SJCRH30 (cell line): ENCODE measurements at places on chromosomes 2 and 18. TPM values are rescaled to one million over a fixed set of nuclear protein-coding genes. Genes with fewer than 3 reads are reported as not detected.

- H3K36me3 ChIP-seq, result no peaks in the 10 kb centered on the region
- peak overlapping the region; percentile 99 for H3K27ac ChIP-seq
- peaks cover 27% of the 10 kb centered on the region for H3K4me1 ChIP-seq
These were observed 38.2 kb downstream of the ACVR1 start for GRCh38 chr2:157837851-157838441.

GRCh38 chr2:170842785-170843184, 26.1 kb downstream of the GAD1 start:
- peaks cover 5% of the 10 kb centered on the region; the same call in 1 of the 2 replicates for H3K36me3 ChIP-seq
- no peaks in the 10 kb centered on the region for H3K27me3 ChIP-seq
- peaks cover 25% of the 10 kb centered on the region for H3K4me1 ChIP-seq
- no peak overlapping the region for H3K4me3 ChIP-seq

- no peak overlapping the region for H3K4me3 ChIP-seq
- H3K27me3 ChIP-seq, result no peaks in the 10 kb centered on the region
- H3K27ac ChIP-seq, result no peak overlapping the region
- H3K4me1 ChIP-seq, result no peaks in the 10 kb centered on the region
These were observed 41.2 kb upstream of the TEX51 start for GRCh38 chr2:126857502-126857901.

Gene ERFE
- 10.4 and 10.5 TPM in 2 replicates for total RNA-seq

GRCh38 chr2:136291871-136292270, 173.9 kb upstream of the CXCR4 start:
- no peak overlapping the region for H3K27ac ChIP-seq
- DNase-seq, result no peak
- H3K36me3 ChIP-seq, result no peaks in the 10 kb centered on the region
- no peaks in the 10 kb centered on the region; the same call in 1 of the 2 replicates for H3K4me1 ChIP-seq

DNA sequence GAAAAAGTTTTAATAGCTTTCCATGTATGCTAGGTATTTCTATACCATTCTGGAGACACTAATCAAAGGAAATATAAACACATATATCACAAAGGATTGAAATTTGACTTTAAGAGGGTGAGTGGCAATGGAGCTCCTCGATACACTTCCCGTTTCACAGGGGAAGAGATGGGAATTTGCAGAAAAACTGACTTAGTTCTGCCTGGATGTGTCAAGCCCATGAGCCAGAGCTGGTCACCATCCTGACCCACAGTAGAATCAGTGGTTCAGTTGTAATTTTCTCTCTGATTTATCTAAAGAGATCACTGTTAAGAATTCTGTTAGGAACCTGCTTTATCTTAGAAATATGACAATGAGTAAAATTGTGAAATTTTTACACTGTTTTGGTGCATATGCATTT, 34.2 kb downstream of the PLCL1 start:
- no peaks in the 10 kb centered on the region for H3K4me1 ChIP-seq
- H3K27me3 ChIP-seq, result no peaks in the 10 kb centered on the region
- no peak for DNase-seq
- H3K27ac ChIP-seq, result no peak overlapping the region
- no peaks in the 10 kb centered on the region for H3K36me3 ChIP-seq
- no peak overlapping the region for H3K4me3 ChIP-seq

Gene ERICH2
- total RNA-seq, result 0.68 and 2.1 TPM in 2 replicates

DNA sequence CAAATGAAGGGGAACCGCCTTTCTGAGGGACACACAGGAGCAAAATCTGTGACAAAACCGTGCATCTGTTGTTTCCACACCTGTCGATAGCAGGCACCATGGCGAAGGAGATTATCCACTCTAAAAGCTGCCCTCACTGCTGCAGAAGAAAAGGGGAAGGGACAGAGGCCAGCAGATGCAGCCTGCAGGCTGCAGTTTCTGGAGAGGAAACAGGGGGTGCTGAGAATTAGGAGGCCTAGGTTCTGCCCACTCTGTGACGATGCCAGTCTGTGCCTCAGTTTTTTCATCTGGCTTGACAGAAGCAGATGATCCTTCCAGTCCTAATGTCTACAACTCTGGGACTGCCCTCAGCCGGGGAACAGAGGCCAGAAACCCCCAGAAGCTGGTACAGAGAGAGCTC, 17.7 kb downstream of the PAX8 start:
- no peaks in the 10 kb centered on the region for H3K27me3 ChIP-seq
- H3K27ac ChIP-seq, result peak overlapping the region; percentile 97
- H3K4me3 ChIP-seq, result no peak overlapping the region
- no peaks in the 10 kb centered on the region; the same call in 1 of the 2 replicates for H3K36me3 ChIP-seq
- peaks cover 29% of the 10 kb centered on the region for H3K4me1 ChIP-seq

- H3K4me3 ChIP-seq, result no peak overlapping the region
- no peak overlapping the region for H3K27ac ChIP-seq
- no peak for DNase-seq
- no peaks in the 10 kb centered on the region for H3K27me3 ChIP-seq
- peaks cover 2% of the 10 kb centered on the region; the same call in 1 of the 2 replicates for H3K36me3 ChIP-seq
These were observed 7.2 kb downstream of the LIMS1 start for GRCh38 chr2:108541451-108541850.

GRCh38 chr2:105518897-105519296, 120.0 kb upstream of the FHL2 start:
- H3K4me3 ChIP-seq, result no peak overlapping the region
- peaks cover 13% of the 10 kb centered on the region for H3K4me1 ChIP-seq
- no peak for DNase-seq
- H3K27me3 ChIP-seq, result no peaks in the 10 kb centered on the region
- no peaks in the 10 kb centered on the region for H3K36me3 ChIP-seq

DNA sequence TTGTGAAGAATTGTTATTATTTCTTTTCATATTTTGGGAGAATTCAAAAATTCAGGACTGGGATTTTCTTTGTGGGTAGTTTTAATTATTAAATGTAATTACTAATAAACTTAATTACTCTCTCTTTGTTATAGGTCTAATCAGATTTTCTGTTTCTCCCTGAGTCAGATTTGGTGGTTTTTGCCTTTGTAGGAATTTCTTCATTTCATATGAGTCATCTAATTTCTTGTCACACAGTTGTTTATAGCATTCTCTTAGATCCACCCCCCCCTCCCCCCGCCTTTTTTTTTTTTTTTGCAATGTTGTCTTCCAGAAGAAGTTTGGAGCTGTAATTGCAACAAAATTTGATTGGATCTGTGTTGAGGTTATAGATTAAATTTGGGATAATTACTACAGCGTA, 26.0 kb upstream of the GALR1 start:
- H3K27me3 ChIP-seq, result no peaks in the 10 kb centered on the region
- no peak overlapping the region for H3K4me3 ChIP-seq
- H3K36me3 ChIP-seq, result no peaks in the 10 kb centered on the region
- H3K27ac ChIP-seq, result no peak overlapping the region

DNA sequence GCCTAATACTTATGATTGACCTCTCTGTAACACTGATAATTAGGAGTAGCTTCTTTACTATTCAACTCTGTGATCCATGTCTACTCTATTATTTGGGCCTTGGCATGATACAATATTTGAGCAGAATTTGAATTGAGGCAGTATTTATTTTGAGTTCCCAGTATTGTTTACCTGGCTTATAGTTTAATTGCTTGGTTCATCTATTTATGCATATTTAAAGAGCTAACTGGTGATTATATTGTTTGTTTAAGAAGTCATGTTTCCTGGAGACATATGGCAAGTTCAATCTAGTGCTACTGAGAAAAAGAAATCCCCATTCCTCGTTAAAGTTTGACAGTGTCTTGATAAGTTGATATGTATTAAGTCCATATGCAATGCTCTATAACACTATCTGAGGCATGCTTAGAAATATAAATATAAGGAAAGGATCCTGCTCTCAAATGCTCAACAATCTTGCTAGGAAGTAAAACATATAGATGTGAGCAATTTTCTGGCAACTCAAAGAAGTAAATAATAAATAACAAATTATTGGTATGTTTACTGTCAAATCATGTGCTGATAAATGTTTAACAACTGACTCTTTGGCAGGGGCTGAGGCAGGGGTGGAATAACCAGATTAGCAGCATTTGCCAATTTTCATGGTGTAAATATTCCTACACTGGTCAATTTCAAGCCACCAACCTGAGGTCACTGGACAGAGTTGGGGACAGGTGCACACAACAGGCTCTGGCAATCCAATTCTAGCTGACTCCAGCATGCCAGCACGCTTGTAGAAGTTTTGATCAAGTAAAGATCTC, 430.2 kb upstream of the PIK3C3 start:
- no peaks in the 10 kb centered on the region for H3K4me1 ChIP-seq
- H3K27ac ChIP-seq, result no peak overlapping the region

Gene OLA1
- 213 and 231 TPM in 2 replicates for total RNA-seq

- no peaks in the 10 kb centered on the region for H3K27me3 ChIP-seq
- DNase-seq, result no peak
- H3K27ac ChIP-seq, result no peak overlapping the region
- peaks cover 5% of the 10 kb centered on the region; the same call in 1 of the 2 replicates for H3K4me1 ChIP-seq
- H3K36me3 ChIP-seq, result no peaks in the 10 kb centered on the region
These were observed 118.9 kb upstream of the TANK start for GRCh38 chr2:161041356-161041755.

- H3K27me3 ChIP-seq, result no peaks in the 10 kb centered on the region
- DNase-seq, result no peak
- no peak overlapping the region for H3K27ac ChIP-seq
- peaks cover 23% of the 10 kb centered on the region for H3K4me1 ChIP-seq
These were observed 185.3 kb upstream of the SIX2 start for GRCh38 chr2:45194596-45194995.

Gene DSG4
- total RNA-seq, result not detected in 2 replicates

DNA sequence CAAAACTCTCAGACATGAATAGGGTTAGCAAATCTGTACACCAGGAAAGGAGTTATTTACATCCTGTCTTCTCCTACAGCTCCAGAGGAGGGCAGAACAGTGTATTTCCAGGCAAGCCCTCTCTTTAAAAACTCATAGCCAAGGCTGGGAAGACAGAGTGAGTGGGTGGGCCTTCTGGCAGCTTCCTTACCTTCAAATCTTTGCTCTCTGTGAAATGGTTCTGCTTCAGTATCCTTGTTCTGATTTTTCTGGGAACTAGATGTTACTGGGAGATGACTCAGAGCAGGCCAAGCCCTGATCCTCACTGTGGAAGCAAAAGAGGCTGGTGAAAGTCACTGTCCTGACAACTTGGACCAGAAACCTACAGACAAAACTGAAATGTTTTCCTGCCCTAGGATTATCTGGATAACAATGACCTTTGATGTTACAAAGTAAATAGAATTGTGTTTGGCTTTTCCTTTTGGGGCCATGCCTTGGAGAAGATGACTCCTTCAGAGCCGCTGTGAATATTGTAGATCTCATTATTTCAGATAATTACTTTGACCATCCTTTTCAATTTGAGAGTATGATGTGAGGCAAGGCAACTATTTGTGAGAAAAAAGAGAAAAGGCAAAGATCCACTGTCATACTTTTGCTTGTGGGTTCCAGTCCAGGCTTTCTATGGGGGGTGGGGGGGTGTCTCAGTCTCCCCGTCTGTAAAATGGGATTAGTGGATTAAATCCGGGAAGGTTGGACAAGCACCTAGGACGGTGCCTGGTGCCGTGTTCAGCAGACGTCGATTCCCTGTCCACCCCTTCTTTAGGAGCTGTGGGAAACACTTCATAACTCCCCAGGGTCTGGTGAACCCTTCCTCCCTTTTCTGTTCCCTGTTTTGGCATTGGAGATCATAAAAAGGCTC, 644 bp upstream of the QPCT start:
- no peak for DNase-seq
- no peak overlapping the region for H3K4me3 ChIP-seq
- no peaks in the 10 kb centered on the region for H3K27me3 ChIP-seq
- no peak overlapping the region for H3K27ac ChIP-seq
- H3K36me3 ChIP-seq, result no peaks in the 10 kb centered on the region

DNA sequence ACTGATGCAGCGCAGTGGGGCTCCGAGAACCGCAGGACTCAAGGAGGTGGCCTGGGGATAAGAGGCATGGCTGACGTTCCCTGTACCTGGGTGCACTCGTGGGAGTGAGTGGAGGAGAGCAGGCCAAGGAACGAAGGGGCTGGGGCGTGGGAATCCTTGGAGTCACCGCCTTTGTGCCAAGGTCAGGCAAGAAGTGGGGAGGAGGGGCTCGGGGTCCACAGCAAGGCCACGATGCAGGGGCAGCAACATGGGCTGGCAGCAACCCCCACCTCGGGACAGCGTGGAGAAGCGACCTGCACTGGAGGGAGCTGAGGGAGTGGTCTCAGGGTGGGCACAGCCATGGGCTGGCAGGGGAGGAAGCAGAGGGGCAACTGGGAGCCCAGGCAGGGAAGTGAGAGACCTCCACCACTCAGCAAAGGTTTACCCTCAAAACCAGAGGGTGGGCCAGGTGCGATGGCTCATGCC, 18.6 kb downstream of the ARID5A start:
- H3K4me1 ChIP-seq, result no peaks in the 10 kb centered on the region
- no peak overlapping the region for H3K4me3 ChIP-seq
- DNase-seq, result no peak
- H3K36me3 ChIP-seq, result no peaks in the 10 kb centered on the region; the same call in 1 of the 2 replicates
- no peaks in the 10 kb centered on the region for H3K27me3 ChIP-seq
- no peak overlapping the region for H3K27ac ChIP-seq

Gene TCF23
- total RNA-seq, result not detected in 2 replicates

DNA sequence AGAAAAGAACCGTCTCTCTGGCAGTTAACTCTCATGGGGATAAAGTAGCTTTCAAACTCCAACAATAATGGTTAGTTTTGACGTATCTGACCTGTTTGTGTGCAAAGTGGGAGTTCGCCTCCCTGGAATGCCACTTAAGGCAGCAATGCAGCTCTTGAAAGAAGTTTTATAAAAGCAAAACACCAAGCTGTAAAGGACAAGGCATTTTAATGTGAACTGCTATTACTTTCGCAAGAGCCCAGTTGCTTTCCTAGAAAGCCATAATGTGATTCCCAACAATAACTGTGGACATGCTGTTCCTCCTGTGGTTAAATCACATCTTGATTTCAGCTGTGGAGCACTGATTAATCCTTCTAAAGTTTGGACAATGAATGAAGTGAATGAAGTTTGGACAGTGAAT, 303.7 kb downstream of the PTPRM start:
- no peak overlapping the region for H3K4me3 ChIP-seq
- no peaks in the 10 kb centered on the region for H3K36me3 ChIP-seq
- DNase-seq, result no peak
- H3K27ac ChIP-seq, result no peak overlapping the region

Gene MROH2A
- not detected in 2 replicates for total RNA-seq

Gene LRRTM1
- 0.05 TPM in 1 of 2 replicates, not detected in the other for total RNA-seq

- H3K27ac ChIP-seq, result no peak overlapping the region
- no peaks in the 10 kb centered on the region for H3K27me3 ChIP-seq
- H3K36me3 ChIP-seq, result no peaks in the 10 kb centered on the region
- H3K4me3 ChIP-seq, result no peak overlapping the region
- peaks cover 45% of the 10 kb centered on the region for H3K4me1 ChIP-seq
- no peak for DNase-seq
These were observed 40.7 kb downstream of the SLC4A1AP start for GRCh38 chr2:27704342-27704876.

- H3K4me3 ChIP-seq, result no peak overlapping the region
- H3K27me3 ChIP-seq, result peaks cover 12% of the 10 kb centered on the region; the same call in 1 of the 2 replicates
- no peaks in the 10 kb centered on the region for H3K36me3 ChIP-seq
- no peaks in the 10 kb centered on the region; the same call in 1 of the 2 replicates for H3K4me1 ChIP-seq
- DNase-seq, result peak; percentile 17
These were observed 262.4 kb downstream of the NDUFA10 start for GRCh38 chr2:239762655-239763269.

GRCh38 chr2:162565666-162566065, 221.7 kb downstream of the GCA start:
- H3K4me3 ChIP-seq, result no peak overlapping the region
- DNase-seq, result no peak
- no peaks in the 10 kb centered on the region for H3K27me3 ChIP-seq
- H3K36me3 ChIP-seq, result no peaks in the 10 kb centered on the region
- no peak overlapping the region for H3K27ac ChIP-seq
- no peaks in the 10 kb centered on the region for H3K4me1 ChIP-seq

Gene EGR4
- total RNA-seq, result not detected in 2 replicates

GRCh38 chr18:34738175-34738894, 28.2 kb downstream of the DTNA start:
- H3K4me3 ChIP-seq, result no peak overlapping the region; the same call in 1 of the 2 replicates
- H3K4me1 ChIP-seq, result peaks cover 9% of the 10 kb centered on the region; the same call in 1 of the 2 replicates
- H3K27ac ChIP-seq, result peak overlapping the region; percentile 8; the same call in 1 of the 2 replicates
- peak; percentile 26 for DNase-seq

Gene AFF3
- not detected in 2 replicates for total RNA-seq

Gene MAPK4
- total RNA-seq, result not detected in 2 replicates
